Fibroblast of skin of left biceps (primary cell): ENCODE measurements at places on chromosomes 2 and 18.
A peak's percentile ranks its signal among the peaks of the same experiment; 100 is the strongest.

DNA sequence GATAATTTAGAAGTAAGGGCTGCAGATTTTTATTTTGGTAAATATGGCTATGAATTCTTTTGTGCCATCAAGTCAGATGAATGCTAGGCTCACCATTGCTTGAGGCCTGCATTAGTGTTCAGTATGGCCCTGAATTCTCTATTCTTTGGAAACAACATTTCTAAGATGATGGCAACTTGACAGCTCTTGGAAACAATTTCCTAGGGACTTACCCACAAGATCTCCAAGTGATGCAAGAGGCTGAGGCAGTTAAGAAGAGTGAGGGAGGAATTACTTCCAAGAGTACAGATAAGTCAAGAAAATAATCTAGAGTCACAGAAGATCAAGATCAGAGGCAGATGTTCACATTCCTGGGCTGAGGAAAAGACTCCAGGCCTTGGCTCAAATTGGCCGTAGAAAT, 129.1 kb downstream of the NRP2 start:
- no peak for DNase-seq

- DNase-seq = no peak
Measured at GRCh38 chr2:23425338-23425871, 40.4 kb downstream of the KLHL29 start.

DNA sequence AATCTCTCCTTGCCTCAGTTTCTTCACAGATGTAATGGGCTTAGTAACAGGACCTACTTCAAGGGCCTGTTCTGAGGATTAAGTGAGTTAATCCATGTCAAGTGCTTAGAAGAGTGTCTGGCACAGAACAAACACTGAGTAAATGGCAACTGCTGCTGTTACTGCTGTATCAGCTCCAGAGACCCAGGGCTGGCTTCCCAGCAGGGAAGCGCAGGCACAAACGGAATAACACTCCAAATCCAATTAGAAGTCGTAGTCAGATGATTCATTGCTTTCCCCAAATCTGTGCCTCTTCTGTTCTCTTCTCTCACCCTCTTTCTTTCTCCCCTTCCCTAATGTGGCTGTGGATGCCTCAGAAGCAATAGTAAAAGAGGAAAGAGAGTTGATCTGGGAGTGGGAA, 101.1 kb upstream of the FZD7 start:
- DNase-seq = no peak

DNA sequence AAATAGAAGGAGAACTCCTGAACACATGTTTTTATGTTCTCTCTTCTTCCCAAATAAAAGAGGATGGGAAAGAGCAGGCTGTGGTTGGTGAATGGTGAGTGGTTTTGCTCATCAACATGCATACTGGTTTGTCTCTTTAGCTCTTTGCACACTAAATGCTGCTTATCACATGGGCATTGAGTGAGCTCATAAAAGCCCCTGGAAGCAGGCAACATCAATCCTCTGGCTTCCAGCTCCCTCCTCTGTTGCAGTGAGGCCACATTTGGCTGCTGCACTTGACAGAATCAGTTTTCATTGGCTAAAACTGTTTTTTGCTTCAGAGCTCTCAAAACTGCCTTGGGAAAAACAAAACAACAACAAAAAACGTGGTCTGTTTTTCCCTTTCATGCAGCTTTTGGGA, 1308.2 kb upstream of the NRXN1 start:
- no peak for DNase-seq

DNA sequence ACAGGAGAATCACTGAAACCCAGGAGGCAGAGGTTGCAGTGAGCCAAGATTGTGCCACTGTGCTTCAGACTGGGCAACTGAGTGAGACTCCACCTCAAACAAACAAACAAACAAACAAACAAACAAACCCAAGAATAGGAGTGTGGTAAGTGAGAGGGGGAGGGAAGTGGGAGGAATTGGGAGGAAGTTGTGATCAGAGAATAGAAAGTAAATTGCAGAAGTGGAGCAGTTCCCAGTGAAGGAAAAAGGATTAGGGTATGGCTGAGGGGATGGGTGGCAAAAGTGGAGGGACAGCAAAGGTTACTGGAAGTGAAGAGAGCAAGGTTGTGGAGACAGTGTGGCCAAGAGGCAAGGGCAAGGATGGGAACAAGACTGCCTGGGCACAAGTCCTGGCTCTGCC, 41.1 kb upstream of the C1GALT1C1L start:
- DNase-seq = no peak

DNA sequence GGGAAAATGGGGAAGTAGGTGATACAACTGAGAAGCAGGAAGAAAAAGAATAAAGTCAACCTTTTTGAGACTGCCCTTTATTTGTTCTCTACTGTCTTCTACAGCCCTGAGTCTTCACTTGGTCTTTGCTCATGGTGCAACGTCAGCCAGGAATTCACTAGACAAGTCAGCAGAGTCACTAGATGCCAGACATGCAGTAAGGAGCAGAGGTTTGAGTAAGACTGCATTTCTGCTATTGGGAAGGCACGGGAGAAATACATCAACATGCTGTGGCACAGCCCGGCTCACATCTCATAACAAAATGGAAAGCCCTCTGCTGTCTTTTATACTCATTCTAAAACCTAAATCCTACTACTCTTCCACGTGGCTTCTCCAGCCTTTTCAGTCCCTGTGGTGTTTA, 67.1 kb downstream of the PRELID3A start:
- no peak for DNase-seq

DNA sequence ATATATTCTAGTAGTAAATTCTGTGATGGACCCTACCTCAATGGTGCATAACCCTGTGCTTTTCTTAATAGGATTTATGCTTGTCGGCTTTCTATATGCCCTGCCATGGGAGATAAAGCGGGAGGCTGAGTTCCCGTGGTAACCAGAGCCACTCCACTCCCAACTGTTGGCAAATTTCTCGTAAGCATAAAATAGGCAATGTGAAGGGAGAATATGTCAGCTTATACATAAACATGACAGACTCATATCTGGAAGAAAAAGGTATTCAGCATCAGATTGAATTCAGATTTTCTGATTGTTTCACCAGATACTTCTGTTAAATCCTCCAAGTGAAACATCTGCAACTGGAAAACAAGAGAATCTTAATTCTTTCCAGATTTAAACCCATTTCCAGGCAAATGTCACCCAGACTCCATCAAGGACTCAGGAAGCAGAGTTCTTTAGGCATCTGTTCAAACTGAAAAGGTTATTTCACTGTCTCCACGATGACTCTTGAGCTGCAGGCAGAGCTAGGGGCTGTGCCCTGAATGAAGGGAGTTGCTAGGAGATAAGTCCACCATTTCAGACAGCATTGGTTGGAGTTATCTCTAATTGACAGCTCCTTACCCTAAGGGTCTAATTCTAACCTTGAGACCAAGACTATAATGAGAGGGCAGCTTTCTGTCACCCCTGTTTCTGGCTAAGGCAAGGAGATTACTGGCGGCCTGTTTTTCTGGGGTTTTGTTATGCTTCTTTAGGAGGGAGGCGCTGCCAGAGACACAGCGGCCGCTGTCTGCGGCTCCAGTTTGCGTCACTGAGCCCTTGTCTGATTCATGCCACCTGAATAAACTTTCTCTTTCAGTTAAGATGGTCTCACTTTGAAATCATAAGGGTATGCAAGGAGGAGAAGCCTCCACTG, 381.3 kb downstream of the SOX11 start:
- peak; percentile 9 for DNase-seq

DNA sequence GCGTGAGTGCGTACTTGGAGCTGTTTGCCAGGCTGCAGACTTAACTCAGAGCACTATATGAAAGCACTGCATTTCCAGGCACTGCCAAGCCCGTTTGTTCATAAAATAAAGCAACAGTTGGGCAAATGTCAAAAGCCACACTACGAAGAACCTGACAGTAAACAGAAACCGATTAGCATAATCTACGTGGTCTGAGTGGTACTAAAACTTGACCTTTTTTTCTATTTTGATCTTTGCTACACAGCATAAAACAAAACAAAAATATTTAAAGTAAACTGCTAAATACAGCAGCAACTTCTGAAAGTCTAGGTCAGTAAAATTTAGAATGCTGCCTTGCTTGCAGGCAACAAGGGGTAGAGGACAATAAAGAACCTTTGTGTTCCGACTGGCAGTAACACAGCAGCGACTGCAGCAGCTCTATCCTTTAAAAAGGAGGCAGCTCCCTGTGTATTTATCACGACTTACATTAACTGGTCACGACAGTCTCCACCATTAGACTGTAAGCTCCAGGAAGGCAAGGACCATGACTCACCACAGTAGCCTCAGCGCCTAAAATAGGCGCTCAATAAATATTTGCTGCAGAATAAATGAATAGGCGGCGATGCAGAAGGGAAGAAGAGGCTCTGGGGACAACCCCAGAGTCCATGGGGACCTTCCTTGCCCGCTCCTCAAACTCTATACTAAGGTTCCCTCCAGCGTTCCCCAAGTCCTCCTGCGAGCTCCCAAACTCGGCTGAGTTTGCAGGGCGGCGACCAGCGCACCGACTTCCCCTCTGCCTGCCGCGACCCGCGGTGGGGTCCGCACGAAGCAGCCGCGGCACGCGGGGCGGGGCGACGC, 902 bp downstream of the SS18 start:
- no peak for DNase-seq

DNA sequence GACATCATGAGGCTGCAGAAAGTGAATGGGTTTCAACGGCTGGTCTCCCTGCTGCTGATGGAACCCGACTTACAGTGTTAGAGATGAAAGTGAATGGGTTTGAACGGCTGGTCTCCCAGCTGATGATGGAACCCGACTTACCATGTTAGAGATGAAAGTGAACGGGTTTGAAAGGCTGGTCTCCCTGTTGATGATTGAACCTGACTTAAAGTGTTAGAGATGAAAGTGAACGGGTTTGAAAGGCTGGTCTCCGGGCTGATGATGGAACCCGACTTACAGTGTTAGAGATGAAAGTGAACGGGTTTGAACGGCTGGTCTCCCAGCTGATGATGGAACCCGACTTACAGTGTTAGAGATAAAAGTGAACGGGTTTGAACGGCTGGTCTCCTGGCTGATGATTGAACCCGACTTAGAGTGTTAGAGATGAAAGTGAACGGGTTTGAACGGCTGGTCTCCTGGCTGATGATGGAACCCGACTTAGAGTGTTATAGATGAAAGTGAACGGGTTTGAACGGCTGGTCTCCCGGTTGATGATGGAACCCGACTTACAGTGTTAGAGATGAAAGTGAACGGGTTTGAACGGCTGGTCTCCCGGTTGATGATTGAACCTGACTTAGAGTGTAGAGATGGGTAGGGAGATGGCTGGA, 76.1 kb upstream of the ALKAL2 start:
- no peak for DNase-seq

GRCh38 chr2:38945911-38946310, 56.2 kb downstream of the ARHGEF33 start:
- no peak for DNase-seq

DNA sequence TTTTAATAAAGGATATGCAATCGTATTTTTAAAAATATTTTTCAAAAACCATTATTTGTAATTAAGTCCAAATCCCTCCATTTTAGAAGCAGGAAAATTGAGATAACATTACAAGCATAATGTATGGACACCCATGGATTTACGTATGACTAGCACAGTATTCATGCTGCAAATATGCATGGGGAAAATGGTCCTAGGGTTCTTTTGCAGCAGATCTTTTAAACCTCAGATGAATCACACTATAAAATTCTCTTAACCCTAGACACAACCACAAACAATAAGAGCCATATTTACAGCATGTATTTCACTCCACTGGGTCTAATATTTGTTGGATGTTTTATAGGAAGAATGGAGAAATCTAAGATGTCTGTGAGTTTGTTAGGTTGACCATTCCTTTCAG, 453.4 kb downstream of the TGIF1 start:
- DNase-seq = peak; percentile 90

GRCh38 chr18:55641486-55641885, 53.5 kb upstream of the TCF4 start:
- DNase-seq = peak; percentile 12

GRCh38 chr2:180872255-180872654, 108.2 kb upstream of the UBE2E3 start:
- peak; percentile 9 for DNase-seq

DNA sequence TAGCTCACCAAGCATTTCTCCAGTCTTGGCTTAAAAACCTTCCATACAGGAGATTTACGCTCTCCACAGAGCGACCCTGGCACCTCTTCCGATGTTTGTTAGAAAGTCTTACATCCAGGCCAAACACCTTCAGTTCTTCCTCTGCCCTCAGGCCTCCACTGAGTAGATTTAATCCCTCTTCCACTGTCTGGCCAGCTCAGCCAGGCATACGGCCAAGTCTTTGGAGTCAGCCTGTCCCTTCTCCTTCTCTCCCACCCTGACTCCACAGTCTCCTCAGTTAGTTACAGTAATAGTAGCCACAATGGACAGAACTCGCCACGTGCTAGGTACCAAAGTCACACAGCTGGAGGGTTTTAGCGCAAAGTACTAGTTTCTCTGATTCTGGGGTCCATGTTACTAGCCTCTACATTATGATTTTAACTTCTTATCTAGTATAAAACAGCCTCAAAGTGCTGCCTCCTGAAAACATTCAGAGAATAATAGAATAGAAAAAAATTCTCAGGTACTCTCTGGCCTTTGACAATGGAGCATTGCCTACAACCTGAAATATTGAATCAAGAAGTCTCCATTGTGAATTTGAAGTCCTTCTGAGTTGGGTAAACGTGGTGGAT, 39.5 kb downstream of the THNSL2 start:
- no peak for DNase-seq
